ENCODE measurements at places on chromosomes 3 and 15.

DNA sequence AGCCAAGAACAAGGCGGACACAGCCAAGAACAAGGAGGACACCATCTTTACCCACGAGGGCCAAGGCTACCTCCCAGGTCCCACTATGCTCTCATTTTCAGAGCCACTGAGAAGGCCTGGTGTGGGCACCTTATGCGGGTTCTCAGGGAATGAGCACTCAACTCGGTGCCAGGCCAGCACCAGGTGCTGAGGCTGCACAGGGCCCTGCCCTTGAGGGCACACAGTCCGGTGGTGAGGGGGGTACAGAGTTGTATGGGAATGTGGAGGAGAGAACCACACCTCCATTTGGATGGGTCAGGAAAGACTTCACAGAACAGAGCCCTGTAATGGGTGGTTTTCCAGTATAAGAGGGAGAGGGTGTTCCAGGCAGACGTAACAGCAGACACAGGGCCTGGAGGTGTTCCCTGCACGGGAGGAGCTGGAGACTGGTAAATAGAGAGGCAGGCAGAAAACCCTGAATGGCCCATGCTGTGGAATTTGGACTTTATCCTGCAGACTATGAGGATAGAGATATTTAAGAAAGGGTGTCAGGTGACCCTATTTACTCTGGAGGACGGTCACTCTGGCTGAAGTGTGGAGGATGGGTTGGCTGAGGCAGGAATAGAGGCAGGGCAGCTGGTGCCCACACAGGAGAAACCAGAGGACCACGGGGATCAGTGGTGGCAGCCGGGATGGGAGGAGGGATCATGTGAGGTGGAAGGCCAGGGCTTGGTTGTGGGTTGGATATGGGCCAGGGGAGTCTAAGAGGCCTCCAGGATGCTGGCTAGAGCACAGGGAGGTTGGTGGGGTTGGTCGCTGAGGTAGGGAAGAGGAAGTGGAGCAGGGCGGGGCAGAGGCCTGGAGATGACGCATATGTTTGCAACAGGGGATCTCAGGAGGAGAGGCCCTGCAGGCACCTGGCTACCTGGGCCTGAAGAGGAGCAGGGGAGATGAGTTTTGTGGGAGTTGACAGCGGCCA, 34.6 kb downstream of the CRABP1 start:
- no peak for DNase-seq

- DNase-seq: no peak
These were observed 702 bp upstream of the DNAJC17 start for GRCh38 chr15:40807888-40808461.

DNA sequence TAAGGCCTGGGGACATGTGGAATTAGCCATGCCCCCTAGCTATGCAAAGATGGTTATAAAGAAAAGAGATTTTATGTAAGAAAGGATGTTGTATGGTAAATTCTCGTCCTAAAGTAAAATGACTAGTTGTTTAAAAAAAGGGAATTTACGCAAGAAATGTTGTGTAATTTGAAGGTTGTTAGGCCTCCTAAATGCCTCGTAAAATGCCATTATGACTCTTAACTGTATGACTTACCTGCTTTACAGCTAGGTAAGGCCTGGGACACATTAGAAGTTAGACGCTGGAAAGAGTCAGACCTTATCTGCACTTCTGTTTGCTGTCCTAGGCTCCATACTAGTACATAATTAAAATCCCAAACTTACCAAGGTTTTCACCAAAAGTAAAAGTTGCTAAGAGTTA, 17.5 kb upstream of the HHATL start:
- DNase-seq: no peak

DNA sequence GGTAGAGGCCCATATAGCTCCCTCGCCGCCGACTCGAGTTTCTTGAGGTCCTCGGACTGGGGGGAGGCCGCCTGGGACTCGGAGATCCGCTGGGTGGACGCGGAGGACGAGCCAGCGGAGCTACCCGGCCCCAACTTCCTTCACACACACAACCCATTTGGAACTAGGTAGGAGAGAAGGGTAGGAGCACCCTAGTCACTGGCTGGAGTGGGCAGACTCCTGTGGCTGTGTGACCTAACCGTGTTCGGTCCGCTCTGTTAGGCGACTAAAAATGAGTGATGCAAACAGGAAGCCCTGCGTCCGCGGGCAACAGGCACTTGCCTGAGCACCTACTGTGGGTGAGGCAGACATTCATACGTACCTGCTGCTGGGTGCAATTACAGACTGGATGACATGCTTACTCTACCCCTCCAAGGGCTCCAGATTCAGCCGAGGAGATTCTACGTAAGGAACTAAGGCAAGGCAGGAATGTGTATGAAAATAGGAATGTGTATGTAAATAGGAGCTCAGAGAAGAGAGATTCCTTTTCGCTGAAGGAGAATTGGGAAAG, 4.6 kb upstream of the SIN3A start:
- DNase-seq: peak; percentile 38

DNA sequence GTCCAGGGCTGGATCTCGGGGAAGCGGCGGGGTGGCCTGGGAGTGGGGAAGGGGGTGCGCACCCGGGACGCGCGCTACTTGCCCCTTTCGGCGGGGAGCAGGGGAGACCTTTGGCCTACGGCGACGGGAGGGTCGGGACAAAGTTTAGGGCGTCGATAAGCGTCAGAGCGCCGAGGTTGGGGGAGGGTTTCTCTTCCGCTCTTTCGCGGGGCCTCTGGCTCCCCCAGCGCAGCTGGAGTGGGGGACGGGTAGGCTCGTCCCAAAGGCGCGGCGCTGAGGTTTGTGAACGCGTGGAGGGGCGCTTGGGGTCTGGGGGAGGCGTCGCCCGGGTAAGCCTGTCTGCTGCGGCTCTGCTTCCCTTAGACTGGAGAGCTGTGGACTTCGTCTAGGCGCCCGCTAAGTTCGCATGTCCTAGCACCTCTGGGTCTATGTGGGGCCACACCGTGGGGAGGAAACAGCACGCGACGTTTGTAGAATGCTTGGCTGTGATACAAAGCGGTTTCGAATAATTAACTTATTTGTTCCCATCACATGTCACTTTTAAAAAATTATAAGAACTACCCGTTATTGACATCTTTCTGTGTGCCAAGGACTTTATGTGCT, 527 bp downstream of the B2M start:
- no peak for DNase-seq

DNA sequence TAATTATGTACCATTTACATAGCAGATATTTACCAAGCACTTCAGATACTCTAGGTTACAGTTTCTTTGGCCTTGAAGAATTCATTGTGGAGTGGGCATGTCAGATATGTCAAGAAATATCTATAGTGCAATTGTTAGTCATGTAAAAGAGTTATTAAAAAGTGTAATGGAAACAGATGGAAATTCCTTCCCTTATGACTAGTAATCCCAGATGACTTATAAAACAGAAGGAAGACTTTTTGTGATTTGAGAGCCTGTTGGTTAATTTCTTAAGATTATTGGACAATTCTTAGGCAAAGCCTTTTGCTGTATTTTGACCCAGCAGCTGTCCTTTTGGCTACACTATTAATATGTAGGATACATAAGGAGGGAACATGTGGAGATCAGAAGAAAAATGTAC, 708.9 kb upstream of the NECTIN3 start:
- no peak for DNase-seq

- no peak for DNase-seq
These were observed 11.7 kb upstream of the DUSP7 start for GRCh38 chr3:52068055-52068571.

DNA sequence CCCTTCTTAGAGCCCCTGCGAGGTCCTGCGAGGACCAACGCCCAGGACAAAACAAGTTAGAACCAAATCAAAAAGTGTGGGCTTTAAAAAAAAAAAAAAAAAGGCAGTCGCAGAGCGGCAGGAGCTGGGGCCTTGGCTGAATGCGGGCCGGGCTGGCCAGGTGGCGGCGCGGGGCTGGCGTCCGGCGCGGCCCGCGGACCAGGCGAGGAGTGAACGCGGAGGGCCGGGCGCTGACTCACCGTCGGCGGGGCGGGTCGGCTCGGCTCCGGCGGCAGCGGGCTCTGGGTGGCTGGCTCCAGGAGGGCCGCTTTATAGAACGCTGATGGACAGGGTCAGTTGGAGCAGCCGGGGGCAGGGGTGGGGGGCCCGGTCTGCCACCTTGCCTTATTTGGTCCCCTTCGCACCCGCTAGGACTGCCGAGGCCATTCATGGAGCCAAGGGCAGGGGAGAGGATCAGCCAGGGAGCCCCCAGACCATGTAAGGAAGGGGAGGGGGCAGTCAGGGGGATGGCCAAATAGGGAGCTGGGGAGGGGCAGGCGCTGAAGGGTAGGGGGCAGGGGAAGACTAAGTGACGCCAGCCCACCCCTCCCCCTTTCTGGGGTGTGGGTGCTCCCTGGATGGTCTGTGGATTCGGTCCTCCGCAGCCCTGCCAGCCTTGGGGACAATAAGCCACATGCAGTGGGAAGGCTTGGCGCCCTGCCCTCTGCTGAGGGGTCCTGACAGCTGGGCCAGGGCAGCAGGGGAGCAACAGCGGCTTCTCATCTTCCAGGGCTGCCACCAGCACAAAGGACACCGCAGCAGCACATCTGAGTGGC, at the start of gene ACTC1:
Gene ACTC1 (minus strand): TSS at position 283 of the 815 bp plus-strand sequence. CDS start 741 bp downstream, outside the sequence.
- no peak for DNase-seq

GRCh38 chr3:184129012-184129411, 6.1 kb upstream of the EIF2B5 start:
- no peak for DNase-seq

GRCh38 chr15:60370105-60370868, 27.5 kb downstream of the ANXA2 start:
- DNase-seq: no peak

DNA sequence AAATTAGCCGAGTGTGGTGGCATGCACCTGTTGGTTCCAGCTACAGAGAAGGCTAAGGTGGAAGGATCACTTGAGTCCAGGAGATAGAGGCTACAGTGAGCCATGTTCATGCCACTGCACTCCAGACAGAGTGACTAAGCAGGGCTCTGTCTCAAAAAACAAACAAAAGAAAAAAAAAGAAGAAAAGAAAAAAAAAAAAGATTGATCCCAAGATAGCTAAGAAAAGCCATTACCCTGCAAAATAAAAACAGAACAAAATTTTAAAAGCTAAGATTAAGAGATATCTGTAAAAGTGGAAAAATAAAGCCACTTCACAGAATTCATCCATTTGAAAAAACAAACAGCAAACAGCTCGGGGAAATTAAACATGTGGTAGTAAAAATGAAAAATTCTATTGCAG, 23.8 kb downstream of the LRRC2 start:
- no peak for DNase-seq

DNA sequence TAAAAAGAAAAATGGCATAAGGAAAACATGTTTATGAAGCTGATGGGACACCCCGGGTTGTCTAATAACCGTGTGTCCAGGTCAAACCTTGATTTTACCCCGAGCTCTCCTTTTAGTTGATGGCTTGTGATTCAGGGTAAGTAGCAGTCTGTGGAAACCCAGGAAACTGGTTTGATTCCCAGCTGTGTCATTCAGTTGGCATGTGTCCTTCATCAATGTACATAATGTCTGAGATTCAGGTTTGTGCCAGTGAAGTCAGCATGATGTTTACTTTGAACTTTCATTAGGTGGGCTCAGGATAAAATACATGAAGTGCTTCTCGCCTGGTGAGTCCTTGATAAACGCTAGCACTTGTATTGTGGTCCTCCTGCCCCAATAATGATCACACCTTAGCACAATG, 4.3 kb upstream of the COPG1 start:
- no peak for DNase-seq

GRCh38 chr3:50352781-50353180, 2.1 kb downstream of the CYB561D2 start:
- DNase-seq: no peak

DNA sequence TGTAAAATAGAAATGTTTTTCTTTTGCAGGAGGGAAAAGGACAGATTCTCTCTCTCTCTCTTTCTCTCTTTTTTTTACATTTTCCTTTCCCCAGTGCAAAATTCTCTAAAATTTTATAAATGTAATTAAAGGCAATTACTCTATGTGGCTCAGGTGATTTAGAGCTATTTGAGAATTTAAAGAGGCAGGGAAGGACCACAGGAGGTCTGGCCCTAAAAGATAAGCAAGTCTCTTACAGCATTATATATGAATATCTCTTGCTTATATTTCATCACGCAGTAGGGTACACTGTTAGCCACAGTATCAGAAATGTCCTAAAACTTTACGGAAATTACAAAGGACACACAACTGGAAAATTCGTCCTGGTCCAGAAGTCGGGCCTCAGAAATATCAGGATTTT, 70.5 kb upstream of the PPIB start:
- no peak for DNase-seq

DNA sequence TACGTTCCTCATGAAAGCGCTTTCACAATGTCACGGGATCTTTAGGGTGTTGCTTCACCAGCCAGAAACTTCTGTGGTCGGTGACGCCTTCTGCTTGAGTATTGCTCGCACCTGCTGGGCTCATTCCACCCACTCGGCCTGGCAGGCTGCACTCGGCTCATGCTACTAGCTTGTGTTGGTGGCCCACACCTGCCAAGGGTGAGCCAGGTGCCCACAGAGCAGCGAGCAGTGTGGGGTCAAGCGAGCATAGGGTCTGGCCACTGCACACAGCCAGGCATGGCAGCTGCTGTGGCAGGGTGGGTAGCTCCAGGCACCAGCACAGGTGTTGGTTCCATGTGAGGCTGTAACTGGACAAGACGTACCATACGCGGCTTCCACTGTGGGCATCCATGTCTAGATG, 202.9 kb upstream of the CADM2 start:
- DNase-seq: no peak

GRCh38 chr3:61493339-61493738, 68.0 kb upstream of the PTPRG start:
- DNase-seq: no peak

GRCh38 chr15:30895461-30896210, 8.1 kb upstream of the FAN1 start:
- no peak for DNase-seq

GRCh38 chr15:57553526-57553925, 38.2 kb upstream of the MYZAP start:
- no peak for DNase-seq

DNA sequence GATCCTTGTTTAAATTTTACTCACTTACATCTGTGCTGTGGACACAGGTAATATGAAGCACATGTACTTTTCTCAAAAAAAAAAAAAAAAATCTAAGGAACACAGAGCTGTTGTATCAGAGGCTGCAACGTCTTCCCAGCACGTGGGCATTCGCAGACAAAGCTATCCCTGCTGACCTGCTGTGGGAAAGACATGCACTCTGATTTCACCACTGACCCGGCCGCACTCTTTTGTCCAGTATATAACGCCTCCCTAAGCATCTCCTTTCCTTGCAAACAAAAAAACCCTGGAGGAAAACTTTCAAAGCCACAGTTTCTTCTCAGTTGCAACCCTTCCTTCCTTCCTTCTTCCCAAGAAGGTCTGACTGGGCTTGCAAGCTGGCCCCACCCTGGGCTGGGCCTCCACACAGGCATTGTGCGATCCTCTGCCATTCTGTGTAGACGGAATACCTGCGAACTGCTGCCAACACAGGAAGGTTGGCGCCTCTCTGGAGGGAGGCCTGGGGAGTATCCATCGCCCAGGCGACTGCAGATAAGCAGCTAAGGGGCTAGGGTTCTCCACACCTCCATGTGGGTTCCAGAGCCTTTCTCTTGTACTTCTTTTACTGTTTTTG, 50.8 kb downstream of the SLC12A8 start:
- no peak for DNase-seq

DNA sequence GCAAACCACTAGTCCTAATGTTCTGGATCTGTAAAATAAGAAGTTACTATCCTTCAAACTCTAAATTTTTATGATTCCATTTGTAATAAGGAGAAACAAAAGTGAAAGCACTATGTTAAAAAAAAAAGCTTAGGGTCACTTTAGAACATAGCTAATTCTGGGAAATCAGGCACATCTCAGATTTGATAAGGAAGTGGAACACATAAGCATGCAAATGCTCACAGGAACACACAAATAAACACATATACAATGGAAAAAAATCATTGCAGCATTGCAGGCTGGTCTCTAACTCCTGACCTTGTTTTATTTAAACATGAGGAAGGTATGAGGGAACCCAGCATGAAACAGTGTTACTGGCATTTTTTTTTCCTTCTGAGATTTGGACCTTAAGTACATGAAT, 63.2 kb upstream of the TNFSF10 start:
- no peak for DNase-seq
